Umbilical cord (tissue), 2 donors: ENCODE measurements at places on chromosomes 13 and 19.

DNA sequence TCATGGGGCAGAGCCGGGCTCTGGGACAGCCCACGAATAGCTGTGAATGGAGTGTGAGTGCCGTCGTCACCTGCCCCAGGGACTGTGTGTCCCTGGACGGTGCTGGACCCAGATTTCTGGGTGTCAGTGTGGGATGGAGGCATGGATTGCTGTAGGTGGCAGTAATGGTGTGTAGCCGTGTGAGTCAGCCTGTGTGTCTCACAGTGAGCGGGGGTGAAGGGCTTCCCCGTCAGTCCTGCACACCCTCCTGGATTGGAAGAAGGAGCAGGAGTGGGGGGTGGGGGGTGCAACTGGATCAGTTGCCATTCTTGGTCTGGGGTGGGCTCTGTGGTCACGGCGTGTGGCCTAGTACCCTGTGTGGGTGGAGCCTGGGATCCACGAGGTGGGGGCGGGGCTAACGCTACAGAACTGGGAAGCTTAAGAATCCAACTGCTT lies 6.5 kb upstream of the LTBP4 start:
- no peak for DNase-seq

DNA sequence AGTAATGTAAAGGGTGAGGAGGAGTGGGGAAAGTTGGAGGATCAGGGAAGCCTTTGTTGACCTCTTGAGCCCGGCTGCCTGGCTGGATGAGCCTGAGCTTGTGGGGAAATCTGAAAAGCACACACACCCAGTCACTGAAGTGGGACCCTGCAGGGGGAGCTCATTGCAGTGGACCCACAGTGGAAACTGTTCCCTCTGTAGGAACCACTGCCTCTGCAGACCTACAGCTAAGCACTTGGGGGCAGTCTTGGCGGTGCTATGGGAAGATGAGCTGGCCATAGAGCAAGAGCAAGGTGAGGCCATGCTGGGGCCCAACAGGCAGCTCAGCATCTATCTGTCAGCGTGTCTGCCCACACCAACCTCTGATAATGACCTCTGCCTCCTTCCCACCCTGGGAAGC lies 294.8 kb downstream of the TSHZ3 start:
- peak; percentile 18 for DNase-seq

- no peak for DNase-seq
These were observed 30.2 kb downstream of the PDCD5 start for GRCh38 chr19:32611161-32611560.

DNA sequence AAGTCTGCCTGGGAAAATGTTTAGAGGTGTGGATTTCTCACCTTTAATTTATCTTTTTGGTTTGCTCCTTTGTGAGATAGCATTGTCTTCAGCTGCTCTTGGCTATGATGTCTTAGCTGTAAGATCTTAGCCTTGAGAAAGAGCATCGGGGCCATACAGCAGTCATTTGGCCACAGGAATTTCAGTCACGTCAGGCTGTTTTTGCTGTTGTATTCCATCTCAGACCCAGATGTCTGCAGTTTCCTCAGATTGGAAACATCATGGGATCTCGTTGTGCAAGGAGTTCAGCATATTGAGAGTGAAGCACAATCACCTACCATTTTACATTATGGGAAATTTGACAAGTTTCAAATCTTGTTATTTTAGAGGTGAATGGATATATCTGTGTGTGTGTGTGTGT lies 89.3 kb upstream of the C1QTNF9B start:
- DNase-seq, result peak; percentile 17

GRCh38 chr13:51093574-51093973 lies 17.5 kb downstream of the C13orf42 start:
- DNase-seq, result peak; percentile 23

DNA sequence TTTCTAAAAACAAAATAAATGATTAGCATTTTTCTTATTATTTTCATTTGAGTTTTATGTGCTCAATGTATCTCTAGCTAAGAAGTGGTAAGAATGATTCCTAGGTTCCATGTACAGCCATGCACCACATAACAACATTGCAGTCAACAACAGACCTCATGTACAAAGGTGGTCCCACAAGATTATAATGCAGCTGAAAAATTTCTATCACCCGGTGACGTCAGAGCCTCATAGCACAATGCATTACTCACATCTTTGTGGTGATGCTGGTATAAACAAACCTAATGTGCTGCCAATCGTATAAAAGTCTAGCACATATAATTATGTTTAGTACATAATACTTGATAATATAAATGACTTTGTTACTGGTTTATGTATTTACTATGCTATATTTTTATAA lies 120.5 kb downstream of the SLC7A1 start:
- no peak for DNase-seq

DNA sequence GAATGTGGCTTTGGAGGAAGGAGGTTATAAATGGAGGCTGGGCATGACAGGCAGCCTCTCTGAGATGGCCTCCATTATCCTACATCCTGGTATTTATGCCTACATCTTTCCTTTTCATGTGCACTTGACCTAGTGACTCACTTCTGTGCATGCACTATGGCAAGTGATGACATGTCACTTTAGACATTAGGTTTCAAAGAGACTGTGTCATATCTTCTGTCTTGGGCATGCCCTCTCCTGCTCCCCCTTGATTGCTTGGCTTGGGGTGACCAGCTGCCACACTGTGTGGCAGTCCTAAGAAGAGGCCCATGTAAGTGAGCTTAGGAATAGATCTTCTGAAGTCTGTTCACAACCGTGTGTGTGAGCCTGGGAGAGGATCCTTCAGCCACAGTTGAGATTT lies 472.8 kb downstream of the FGF9 start:
- DNase-seq, result no peak

GRCh38 chr13:43580280-43580679 lies 206.5 kb downstream of the ENOX1 start:
- DNase-seq, result no peak

DNA sequence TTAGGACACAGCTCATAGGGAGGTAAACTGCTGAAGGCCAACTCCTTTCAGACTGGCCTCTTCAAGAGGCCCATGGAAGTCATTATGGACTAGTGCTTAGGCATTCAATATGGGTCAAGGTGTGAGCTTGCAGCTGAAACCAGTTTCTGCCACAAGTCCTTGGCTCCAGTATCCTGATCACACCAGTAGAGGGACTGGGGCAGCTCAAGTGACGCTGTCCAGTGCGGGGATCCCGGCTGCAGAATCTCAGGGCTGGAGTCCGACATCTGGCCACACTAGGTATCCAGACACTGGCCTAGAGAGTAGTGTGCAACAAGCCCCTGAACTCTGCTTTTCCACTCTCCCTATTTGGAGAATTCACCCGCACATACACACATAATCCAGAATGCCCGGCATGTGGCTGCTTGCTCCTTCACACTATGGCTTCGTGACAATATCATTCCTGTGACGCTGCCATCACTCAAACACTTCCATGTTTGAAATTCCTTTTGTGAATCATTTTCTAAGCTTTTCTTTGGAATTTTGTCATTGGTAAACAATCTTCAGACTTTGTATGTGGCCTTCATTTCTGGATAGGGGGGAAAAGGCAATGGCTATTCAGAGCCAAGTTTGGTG lies 425.1 kb downstream of the EFNB2 start:
- no peak for DNase-seq

- DNase-seq, result no peak
These were observed 2.0 kb downstream of the PTBP1 start for GRCh38 chr19:799076-799881.

- no peak for DNase-seq
These were observed 310.7 kb downstream of the RFC3 start for GRCh38 chr13:34128661-34129060.

DNA sequence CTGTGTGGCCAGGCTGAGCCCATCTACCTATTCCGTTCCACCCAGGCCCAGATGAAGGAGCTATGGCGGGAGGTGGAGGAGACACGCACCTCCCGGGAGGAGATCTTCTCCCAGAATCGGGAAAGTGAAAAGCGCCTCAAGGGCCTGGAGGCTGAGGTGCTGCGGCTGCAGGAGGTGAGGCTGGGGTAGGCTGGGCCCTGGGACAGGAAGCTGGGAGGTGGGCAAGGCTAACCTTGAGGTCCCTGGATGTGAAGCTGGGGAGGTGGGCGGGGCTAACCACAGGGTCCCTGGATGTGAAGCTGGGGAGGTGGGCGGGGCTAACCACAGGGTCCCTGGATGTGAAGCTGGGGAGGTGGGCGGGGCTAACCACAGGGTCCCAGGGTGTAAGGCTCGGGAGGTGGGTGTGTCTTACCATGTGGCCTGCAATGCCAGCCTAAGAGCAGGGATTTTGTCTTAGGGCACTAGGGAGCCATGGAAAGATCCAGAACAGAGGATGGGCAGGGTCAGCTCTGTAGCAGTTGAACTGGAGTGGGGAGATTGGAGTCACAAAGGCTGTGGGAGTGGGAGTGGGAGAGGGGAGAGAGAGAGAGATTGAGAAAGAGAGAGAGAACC lies 36.9 kb downstream of the KCNC3 start:
- no peak for DNase-seq

DNA sequence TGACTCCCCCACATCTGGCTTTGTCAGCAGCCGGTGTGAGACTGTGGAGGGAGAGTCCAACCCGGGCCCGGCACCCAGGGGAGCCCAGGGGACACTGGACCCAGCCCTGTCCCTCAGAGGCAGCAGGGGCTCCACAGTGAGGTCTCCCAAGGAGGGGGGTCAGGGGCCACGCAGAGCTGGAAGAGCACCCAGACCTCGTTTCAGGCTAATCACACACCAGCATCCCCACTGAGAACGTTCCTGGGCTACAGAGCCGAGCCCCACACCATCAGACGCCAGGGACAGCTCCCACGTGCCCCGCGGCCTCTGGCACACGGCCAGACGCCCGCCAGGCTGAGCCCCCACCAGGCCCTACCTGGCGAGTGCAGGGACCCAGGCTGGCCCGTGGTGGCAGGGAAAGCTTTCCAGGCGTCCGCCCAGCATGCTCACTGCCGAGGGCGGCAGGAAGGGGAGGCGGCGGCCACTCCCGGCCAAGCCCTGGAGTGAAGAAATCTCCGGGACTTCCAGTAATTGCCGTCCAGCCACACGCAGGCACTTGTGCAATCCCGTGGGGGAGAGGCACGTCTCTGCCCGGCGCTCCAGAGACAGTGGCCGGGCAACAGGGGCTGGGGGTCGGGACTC lies 19.2 kb downstream of the SBNO2 start:
- peak; percentile 80 for DNase-seq

GRCh38 chr13:109770436-109770835 lies 15.9 kb downstream of the IRS2 start:
- DNase-seq, result no peak

GRCh38 chr13:111282997-111283396 lies 37.4 kb upstream of the TEX29 start:
- no peak for DNase-seq

DNA sequence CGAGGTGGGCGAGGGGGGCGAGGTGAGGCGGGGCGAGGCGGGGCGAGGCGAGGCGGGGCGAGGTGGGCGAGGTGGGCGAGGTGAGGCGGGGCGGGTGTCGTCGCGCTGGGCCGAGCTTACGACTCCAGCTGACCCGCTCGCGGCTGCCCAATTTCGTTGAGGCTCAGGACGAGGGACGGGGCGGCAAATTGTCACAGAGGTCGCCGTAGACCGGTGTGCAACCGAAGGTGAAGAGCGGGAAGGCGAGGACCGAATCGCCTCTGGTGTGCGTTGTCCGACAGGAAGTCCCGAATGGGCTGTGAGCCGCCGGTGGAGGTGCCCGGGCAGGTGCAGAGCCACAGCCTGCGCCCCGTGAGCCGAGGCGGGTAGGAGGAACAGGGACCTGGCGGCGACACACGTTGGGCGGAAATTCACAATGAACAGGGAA lies at the start of gene LACC1:
Gene LACC1, plus strand, starts transcription at position 150 of the 427 bp plus-strand sequence. CDS start 1,082 bp downstream, outside the sequence.
- no peak for DNase-seq

- no peak for DNase-seq
These were observed 7.7 kb downstream of the PEAK3 start for GRCh38 chr19:2274185-2274711.

DNA sequence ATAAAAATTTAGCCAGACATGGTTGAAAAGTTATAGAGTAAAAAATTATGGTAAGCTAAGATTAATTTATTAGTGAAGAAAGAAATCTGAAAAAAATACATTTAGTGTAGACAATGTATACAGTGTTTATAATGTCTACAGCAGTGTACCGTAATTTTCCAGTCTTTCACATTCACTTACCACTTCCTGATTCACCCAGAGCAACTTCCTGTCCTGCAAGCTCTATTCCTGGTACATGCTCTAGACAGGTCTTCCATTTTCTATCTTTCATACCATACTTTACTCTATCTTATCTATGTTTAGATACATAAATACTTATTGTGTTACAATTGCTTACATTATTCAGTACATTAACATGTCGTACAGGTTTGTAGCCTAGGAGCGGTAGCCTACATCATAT lies 1387.8 kb upstream of the ATXN8OS start:
- no peak for DNase-seq

GRCh38 chr13:113034451-113035212 lies 65.6 kb downstream of the MCF2L start:
- peak; percentile 52 for DNase-seq

DNA sequence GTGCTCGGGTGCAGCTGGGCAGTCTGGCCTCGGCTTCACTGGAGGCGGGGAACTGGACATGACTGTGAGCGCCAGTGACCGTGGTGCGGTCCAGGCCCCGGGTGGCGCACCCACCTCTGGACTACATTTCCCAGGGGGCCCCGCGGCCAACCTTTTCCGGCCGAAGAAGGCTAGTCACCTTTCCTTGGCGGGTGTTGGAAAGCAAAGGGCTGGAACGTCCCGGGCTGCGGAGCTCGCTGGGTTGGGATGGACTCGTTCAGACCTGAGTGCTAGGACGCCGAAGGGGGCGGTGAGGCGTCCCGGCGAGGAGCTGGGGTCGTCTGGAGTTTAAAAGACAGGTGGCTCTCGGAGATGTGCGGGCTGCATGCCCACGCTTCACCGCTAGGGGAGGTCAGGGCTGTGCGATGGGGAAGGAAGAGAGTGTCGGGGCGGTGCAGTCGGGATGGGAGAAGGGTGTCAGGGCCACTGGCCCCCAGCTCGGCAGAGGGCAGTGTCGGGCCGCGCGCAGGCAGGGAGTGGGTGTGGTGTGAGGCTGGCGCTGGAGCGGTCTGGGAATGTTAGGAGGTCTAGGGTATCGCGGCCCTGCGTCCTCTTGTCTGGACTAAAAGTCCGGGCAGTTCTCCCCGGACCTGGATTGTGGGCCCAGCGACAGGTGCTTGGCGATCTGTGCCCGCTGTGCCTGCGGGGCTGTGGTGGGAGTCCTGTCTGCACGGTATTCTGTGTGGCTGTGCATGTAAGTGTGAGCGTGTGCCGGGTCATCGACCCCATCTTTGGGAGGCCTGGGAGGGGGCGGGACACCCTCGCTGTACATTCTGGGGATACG lies 57.1 kb downstream of the ZNF568 start:
- DNase-seq, result peak; percentile 89

- no peak for DNase-seq
These were observed 1262.5 kb downstream of the EFNB2 start for GRCh38 chr13:105272660-105273631.

GRCh38 chr19:45866400-45867176 lies 2.5 kb downstream of the FOXA3 start:
- DNase-seq, result no peak
